ENCODE measurements at places on chromosomes 1 and 21.

- DNase-seq = no peak
Observed at GRCh38 chr1:201904579-201904978, 15.9 kb downstream of the SHISA4 start.

DNA sequence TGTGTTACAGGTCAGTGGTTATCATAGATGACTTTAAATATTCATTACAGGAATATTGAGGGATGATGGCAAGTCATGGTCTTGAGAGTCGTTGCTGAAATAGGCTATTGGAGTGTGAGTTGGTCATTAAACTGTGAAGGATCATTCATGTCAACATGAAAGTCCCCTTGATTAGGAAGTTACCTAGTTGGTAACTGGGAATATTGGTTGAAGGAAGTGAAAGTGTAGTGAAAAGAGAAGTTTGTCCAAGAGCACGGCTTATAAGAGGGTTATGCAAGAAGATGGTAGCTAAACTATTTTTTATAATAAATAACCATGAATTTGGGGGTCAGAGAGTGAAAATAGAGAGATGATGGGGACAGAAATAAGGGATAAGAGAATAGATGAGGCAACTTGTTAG lies 16.9 kb downstream of the CRB1 start:
- no peak for DNase-seq

DNA sequence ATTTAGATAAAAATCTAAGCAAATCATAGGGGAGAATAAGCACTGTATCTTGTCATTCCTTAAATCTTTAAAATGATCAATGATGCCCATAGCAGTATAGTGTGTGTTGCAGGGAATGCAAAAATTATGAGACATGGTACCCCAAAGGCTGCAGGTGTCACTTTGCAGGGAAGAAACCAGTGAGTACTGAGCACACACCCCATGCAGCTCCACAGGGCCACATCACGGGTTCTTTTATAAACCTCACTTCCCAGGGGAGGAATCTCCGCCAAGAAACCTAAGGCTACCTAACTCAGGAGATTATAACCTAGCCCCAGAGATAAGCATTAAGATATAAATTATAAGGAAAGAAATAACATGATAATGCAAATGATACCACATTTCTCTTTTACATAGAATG lies 115.6 kb downstream of the APP start:
- DNase-seq = no peak

DNA sequence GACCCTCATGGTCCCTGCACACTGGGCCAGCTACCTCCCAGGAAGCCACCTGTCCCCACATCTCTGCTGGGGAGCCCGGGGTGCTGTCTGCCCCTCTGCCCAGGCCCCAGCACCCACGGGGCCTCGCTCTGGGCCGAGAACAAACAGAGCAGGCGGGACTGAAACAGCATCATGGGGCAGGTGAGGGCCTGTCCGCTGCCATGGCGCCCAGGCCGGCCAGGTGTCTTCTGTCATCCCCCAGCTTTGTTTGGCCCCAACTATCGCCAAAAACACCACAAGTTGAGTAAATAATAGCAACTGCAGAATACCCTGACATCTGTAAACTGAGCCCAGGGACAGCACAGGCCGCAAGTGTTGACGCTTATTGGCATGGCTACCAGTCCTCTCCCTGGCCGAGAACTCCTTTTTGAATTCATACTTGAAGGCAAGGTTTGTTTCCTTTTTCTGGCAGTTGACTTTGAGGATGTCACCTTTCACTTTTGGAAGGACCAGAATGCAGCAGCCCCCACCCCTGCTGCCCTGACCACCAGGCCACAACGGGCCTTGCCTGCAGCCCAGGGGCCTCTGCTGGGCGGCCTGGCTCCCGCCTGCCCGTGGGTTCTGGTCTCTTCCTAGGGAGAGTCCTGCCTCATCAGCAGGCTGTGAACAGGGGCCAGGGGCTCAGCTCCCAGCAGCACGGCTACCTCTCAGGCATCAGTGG lies 152.7 kb downstream of the CASZ1 start:
- peak; percentile 41 for DNase-seq

DNA sequence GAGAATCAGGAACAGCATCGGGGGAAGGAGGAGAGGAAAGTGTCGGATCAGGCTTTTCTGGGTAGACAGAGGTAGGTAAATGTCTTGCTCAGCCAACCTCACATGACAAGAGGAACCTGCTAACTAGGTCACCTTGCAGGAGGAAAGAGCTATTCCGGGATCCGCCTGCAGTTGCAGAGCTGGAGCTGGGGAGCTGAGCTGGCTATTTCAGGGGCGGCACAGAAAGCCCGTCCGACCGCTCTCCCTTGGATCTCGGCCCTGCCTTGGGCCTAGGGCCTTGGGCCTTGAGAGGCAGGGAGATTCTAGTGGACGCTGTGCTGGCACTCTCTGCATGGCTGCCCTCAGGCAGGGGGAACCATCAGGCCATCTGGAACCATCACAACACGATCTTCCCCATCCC lies 56.5 kb upstream of the CTPS1 start:
- DNase-seq = no peak

DNA sequence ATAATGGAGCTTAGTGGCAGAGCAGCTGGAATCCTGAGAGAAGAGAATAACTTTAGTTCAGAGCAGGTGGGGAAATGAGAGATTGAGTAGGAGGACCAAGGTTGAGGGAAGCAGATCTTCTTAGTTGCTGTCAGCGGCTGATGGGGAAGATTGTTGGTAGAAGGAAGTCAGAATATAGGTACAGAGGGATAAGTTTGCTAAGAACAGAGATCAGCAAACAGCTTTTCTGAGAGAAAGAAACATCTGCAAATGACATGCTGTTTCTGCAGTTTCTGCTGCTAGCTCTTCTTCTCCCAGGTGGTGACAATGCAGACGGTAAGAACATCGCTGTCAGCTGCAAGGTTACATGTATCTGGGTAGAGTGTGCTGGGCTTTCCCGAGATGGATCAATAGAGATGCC lies at the start of gene CD1C:
Gene CD1C (plus strand): TSS at position 113 of the 400 bp plus-strand sequence. CDS start 142 bp downstream, at position 255.
- no peak for DNase-seq

GRCh38 chr1:227449051-227449450 lies 114.3 kb upstream of the ZNF678 start:
- DNase-seq = peak; percentile 49
